ENCODE measurements at places on chromosomes 11 and 22. TPM values are rescaled to one million over a fixed set of nuclear protein-coding genes. Genes with fewer than 3 reads are reported as not detected.

Gene BRSK2
- 7.4 TPM for total RNA-seq

Gene OR5F1
- not detected for total RNA-seq

Gene OR51B5
- total RNA-seq: 1.4 TPM

Gene CHADL
- 13.1 TPM for total RNA-seq

Gene TH
- 0.36 TPM for total RNA-seq

Gene OR51E2
- 0.45 TPM for total RNA-seq

Gene FHIP1B
- 36.8 TPM for total RNA-seq

Gene FUT4
- total RNA-seq: 7.2 TPM

Gene CFAP300
- 4.8 TPM for total RNA-seq

Gene CLMP
- 74.6 TPM for total RNA-seq

Gene NAALADL1
- total RNA-seq: 14.7 TPM

Gene RHOD
- total RNA-seq: 10.3 TPM

Gene MRGPRE
- total RNA-seq: not detected

Gene HMOX1
- 78.5 TPM for total RNA-seq

Gene CDON
- total RNA-seq: 29.4 TPM

Gene KRTAP5-2
- total RNA-seq: not detected

Gene FXYD6
- 141 TPM for total RNA-seq

Gene LDLRAD3
- 47.5 TPM for total RNA-seq

Gene SMTNL1
- not detected for total RNA-seq

Data from sciatic nerve (tissue), 2 donors.